ENCODE measurements at places on chromosomes 2 and 18. TPM values are rescaled to one million over a fixed set of nuclear protein-coding genes. Genes with fewer than 3 reads are reported as not detected.

Gene GALNT14
- total RNA-seq: 4.6 TPM

Gene MYCN
- total RNA-seq: not detected

Gene SP3
- 73.8 TPM for total RNA-seq

Gene LCT
- total RNA-seq: not detected

Gene FMNL2
- total RNA-seq: 72.9 TPM

Gene ASXL3
- total RNA-seq: not detected

Gene TSPYL6
- not detected for total RNA-seq

GRCh38 chr2:133972786-133973185 lies 281.1 kb upstream of the MGAT5 start:
- DNase-seq: peak; percentile 13

- DNase-seq: no peak
Observed at GRCh38 chr2:40773291-40773690, 321.4 kb upstream of the SLC8A1 start.

DNA sequence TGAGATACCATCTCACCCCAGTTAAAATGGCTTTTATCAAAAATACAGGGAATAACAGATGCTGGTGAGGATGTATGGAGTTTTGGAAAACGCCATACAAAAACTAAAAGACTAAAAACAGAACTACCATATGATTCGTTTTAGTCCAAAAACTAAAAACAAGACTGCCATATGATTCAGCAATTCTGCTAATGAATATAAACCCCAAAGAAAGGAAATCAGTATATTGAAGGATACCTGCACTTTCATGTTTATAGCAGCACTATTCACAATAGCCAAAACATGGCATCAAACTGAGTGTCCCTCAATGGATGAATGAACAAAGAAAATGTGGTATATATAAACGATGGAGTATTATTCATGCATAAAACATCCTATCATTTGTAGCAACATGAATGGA lies 224.4 kb upstream of the MC4R start:
- no peak for DNase-seq

GRCh38 chr2:127606625-127607398 lies 39.1 kb upstream of the GPR17 start:
- no peak for DNase-seq

DNA sequence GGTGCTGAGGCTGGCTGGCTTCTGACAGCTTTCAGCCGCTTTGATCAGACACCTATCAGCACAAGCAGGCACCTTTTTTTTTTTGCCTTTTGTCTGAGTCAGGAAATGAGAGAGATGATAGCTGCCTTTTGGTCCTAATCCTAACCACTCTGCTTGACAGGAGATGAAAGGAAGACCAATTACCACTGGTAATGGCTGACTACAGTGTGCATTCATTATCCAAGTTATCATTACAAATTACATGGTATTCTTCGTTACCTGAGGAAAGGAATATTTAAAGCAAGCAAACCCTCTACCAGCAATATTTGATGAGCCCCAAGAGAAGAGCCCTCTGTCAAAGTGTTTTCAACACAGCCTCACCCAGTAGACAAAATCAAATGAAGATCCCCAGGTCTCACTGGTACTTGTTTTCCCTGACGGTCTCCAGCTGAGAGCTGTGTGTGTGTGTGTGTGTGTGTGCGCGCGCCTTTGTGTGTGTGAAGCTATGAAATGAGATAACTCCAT lies 925.7 kb downstream of the DCDC2C start:
- no peak for DNase-seq

DNA sequence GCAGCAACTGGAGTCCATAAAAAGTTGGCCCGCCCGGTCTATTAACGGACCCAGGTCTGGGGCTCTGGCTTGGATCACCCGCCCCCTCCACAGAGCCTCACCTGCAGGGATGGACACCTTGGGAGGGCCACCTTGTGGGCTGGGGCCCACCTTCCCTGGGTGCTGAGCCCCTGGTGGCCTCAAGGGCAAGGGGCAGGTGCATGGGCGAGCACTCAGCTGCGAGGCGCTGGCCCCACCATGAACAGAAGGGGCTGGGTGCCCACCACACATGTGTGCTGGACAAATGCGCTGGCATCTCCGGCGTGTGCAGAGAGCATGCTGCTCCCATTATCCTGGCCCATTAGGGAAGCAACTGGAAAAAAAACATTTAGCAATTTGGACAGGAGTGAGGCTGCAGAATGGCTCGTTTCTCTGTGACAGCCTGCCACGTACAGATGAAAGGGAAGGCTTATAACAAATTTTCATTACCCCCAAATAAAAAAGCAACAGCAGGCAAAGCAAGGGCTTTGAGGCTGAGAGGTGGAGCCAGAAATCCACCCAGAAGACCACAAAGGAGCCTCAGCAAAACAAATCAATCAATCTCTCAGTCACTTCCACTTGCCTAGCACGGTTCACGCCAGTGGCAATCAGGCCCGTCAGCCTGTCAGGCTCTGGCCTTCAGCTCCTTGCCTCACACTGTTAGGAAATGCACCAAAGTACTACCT lies 253.1 kb upstream of the ZNF521 start:
- no peak for DNase-seq

GRCh38 chr18:27861539-27861938 lies 315.4 kb downstream of the CDH2 start:
- DNase-seq: no peak

DNA sequence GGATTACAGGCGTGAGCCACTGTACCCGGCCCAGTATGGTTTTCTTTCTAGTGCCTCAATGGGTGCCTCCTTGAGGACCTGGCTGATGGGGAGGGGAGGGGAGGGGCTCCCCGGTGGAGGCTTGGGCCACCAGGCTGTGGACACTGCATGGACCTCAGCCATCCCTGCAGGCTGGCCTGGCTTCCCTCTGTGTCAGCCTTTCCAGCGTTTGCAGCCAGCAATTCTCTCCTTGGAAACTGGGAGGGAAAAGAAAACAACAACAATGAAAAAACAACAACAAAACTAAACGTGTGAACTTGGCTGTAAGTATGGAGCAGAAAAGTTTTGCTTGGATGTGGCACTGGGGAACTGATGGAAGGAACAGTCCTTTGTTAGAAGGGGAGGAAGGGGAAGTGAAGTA lies 159.3 kb downstream of the GLI2 start:
- no peak for DNase-seq

DNA sequence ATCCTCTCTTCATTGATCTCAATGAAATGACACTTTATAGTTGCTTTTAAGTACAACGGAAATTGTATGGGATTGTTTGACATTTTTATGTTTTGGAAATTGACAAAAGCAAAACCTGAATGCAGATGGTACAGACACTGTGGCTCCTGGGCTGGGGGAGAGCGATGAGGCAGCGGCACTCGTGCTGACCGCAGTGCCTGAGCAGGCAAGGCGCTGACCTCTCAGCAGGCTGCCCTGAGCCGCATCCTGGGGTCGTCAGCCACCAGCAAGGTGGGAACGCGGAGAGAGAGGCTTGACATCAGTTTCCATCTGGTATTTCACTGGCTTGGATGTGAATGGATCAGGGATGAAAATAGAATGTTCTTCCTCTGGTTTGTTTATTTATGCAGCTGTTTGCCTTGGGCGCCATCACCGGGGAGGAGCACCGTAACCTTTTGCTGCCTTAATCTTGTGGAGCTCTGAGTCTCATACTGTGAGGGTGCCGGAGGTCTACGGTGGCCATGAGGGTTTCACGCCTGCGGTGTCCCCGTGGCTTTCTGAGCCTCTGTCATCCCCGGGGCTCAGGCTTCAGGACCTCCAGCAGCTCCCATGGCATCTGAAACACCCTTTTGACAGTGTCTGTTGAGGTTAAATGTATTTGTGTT lies 94.8 kb upstream of the TPO start:
- no peak for DNase-seq

DNA sequence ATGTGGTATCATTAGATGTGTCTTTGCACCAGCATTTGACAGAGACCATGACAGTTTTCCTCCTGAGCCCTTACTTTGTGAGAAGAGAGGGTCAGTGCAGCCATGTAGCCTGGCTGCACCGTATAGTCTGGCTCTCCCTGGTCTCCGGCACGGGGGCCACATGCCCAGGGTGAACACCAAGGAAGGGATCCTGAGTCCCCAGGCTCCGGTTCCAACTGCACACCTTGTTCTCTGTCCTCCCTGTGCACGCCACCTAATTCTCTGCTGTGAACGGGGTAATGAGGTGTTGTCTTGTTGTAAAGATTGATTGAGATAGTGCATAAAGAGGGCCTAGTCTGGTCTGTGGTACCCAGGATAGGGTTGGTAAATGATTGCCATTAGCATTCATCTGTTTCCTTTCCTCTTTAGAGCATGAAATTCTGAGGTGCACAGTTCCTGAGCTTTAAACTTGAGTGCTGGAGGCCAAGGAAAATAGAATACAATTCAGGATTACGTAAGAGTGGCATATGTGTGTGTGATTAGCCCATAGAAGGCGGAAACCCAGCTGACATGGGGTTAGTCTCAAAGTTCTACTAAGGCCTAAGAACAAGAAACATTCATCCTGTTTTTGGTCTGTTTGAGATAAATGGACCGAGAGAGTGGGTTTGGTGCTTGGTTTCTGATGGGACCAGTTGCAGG lies 55.5 kb downstream of the NCK2 start:
- peak; percentile 66 for DNase-seq

- DNase-seq: peak; percentile 8
Observed at GRCh38 chr2:156999661-157000060, 257.8 kb upstream of the GALNT5 start.
